Left colon (tissue), 2 donors: ENCODE measurements at places on chromosomes 5 and 9.

DNA sequence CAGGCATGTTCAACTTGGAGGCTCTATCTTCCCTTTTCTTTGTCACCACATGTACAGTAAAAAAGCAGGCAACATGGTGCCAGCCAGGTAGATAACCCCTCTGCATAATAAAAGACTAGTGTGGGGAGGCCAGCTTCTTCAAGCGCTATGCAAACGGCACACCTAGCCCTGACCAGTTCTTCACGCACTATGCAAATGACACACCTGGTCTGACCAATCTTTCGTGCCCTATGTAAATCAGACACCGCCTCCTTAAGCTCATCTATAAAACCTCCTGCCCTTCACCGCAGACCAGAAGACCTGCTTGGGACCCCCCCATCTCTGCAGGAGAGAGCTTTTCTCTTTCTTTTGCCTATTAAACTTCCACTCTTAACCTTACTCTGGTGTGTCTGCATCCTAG lies 28.1 kb upstream of the UGCG start:
- DNase-seq = no peak

GRCh38 chr5:56169949-56170348 lies 63.2 kb downstream of the ANKRD55 start:
- DNase-seq = no peak

- DNase-seq = no peak
Observed at GRCh38 chr5:117041926-117042595, 467.4 kb upstream of the SEMA6A start.

DNA sequence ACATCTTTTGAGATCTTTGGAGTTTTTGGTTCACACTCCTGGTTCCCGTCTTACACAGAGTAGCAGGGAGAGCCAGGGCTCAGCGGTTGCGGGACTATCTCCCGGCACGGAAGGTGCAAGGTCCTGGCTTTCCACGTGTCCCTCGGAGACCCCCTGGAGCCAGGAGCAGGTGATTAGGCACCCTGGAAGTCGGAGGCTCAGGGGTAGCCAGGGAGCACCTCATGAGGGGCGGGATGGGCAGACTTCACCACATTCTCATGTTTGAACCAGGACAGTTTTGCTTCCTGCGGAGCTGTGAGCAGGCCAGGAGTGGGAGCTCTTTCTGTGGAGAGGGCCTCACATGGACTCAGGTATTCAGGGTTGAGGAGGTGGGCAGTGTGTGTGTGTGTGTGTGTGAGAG lies 273.7 kb upstream of the IRX1 start:
- DNase-seq = no peak

DNA sequence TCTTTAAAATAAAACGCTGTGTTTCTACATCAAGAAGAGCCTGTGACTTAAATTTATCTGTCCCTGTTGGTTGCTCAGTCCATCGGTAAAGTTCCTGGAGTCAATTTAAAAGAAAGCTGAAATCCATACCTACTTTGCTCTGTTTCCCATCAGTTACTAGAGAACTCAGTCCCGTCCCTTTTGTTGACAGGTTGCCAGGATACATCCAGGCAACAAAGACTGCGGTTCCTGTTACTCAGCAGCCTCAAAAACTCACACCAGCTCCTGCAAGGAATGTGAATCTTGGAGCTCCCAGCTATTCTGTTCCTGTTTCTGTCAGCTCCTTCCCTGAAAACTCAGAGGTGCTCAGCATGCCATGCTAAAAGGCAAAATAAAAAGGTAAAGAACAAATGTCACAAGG lies at the start of gene ZNF474:
ZNF474 (plus strand) TSS at position 241 of the 400 bp plus-strand sequence. CDS start 22,445 bp downstream, outside the sequence.
- peak; percentile 36 for DNase-seq

DNA sequence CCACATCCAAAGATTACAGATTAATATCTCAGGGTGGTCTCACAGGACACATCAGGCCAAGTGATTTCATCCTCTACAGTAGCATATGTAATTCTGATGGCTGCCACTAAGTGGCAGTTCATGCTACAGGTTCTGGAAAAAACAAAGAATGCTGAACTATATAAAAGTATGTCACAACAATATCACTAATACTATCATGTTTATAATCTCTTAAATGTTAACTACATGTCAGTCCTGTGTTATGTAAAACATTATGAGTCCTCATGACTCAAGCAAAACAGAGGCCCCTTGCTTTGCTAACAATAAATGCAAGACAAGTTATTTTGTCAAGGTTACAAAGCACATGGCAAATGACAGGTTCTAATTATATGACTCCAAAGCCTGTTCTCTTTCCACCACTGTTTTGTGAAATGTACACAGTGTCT lies 233.2 kb downstream of the FBXL17 start:
- no peak for DNase-seq

DNA sequence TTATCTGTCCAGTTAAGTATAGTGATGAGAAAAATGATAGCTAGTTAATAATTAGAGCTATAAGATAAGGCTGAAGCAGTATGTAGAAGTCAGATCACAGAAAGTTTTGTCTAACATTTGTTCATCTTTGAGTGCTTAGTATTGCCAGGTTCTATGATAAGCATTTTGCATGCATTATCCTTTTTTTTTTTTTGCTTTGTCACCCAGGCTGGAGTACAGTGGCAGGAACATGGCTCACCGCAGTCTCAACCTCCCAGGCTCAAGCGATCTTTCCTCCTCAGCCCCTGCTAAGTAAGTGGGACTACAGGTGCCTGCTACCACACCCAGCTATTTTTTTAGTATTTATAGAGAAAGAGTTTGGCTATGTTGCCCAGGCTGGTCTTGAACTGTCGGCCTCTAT lies 17.5 kb downstream of the BAAT start:
- DNase-seq = no peak

DNA sequence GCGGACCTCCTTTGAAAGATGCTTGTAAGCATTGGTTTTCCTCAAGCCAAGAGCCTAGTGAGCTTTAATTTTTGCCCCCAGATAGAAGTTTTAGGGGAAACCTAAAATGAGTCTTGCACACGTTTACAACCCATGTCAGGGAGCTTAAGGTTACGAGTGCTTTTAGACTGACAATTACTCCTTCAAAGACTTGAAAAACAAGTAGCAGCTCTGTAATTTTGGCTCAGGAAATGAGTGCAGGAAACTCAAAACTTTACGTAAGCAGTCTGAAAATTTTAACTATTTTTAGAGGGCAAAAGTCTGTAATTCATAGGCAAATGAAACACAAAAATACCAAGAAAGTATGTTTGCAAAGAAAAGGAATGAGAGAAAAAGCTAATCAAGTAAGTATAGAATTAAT lies 36.8 kb downstream of the UBE2QL1 start:
- no peak for DNase-seq

- DNase-seq = no peak
Observed at GRCh38 chr5:153672347-153673090, 182.0 kb downstream of the GRIA1 start.

GRCh38 chr5:54669285-54669684 lies 151.7 kb downstream of the SNX18 start:
- DNase-seq = no peak

DNA sequence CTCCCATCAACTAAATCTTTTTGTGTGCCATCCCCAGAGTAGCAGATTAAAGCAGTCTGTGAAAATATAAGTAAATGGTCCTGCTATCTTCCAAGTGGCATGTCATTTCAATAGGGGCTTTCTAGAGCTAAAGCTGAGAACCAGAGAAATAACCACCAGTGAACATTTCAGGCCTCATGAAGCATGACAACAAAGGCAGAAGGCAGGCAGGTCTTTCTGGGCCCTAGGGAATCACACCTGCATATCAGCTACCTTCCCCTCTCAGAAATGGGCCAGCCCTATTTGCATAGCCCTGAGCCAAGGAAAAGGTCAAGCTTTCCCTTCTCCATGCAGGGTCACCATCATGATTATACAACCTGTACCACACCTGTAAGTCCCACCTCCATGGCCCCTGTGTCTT lies 205.3 kb downstream of the DEPDC1B start:
- no peak for DNase-seq

DNA sequence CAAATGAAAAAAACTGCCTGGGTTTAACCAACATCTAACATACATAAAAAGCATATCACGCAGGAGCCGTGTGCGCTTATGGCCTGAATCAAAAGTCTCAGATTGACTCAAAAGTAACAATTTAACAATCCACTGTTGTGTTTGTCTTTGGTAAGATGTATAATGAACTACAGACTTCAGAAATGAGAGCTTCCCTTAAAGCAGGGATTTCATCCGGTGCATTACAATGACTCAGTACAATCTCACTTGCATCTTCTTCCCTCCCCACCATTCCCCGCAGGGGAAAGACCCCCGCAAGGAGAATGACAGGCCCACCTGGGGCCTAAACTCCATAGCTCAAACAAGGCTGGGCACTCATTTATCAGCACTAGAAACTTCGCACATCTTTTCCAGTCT lies 1.4 kb downstream of the ZFR start:
- DNase-seq = no peak
